ENCODE measurements at places on chromosomes 16 and 17. TPM values are rescaled to one million over a fixed set of nuclear protein-coding genes. Genes with fewer than 3 reads are reported as not detected.

Gene KRTAP4-6
- not detected for total RNA-seq

Gene HSBP1
- total RNA-seq = 21.3 TPM

Gene PKMYT1
- 24.8 TPM for total RNA-seq

Gene VMO1
- not detected for total RNA-seq

Gene XAF1
- 6.3 TPM for total RNA-seq

Gene SLC4A1
- not detected for total RNA-seq

Gene SRL
- total RNA-seq = 0.29 TPM

Gene SHISA9
- total RNA-seq = not detected

Gene DLX3
- not detected for total RNA-seq

Gene TP53TG3F
- total RNA-seq = not detected

Gene PYCARD
- 112 TPM for total RNA-seq

Gene CALB2
- not detected for total RNA-seq

Gene VPS25
- 128 TPM for total RNA-seq

Gene GFER
- 41.8 TPM for total RNA-seq

Gene TLCD3B
- 1.2 TPM for total RNA-seq

Gene MT1H
- 10.5 TPM for total RNA-seq

Gene LRRC37A3
- total RNA-seq = 2.9 TPM

Gene COX10
- 20.2 TPM for total RNA-seq

Gene C1QTNF1
- total RNA-seq = 28.3 TPM

Gene ODAD4
- 0.71 TPM for total RNA-seq

Gene CCR7
- not detected for total RNA-seq

Gene TSPOAP1
- 0.58 TPM for total RNA-seq

Gene ACSM2A
- total RNA-seq = not detected

Gene SEPTIN12
- total RNA-seq = not detected

Gene CFAP97D1
- not detected for total RNA-seq

Gene DPEP3
- not detected for total RNA-seq

Gene SLC2A4
- not detected for total RNA-seq

Gene TMEM238L
- not detected for total RNA-seq

Gene CSH1
- not detected for total RNA-seq

Gene NLE1
- total RNA-seq = 14.7 TPM

All from myometrial cell (primary cell).